ENCODE measurements at places on chromosomes 3 and 15.

GRCh38 chr3:52361898-52362297, 45.8 kb downstream of the DNAH1 start:
- no peak for DNase-seq

DNA sequence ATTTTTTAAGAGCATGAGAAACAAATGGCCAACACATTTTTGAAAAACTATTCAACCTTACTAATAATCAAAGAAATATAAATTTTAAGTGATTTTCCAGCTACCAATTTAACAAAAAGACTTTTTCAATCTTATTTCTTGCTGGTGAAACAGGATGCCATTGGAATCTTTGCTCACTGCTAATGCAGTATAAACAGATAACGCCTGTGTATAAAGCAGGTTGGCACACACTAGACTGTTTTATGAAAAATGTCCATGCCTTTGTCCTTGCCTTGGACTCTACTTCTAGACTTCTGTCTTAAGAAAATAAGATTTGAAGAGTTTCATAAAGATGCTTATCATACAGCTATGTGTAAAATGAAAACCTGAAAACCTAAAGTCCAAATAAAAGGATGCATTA, 5.0 kb upstream of the VGLL4 start:
- DNase-seq: no peak

DNA sequence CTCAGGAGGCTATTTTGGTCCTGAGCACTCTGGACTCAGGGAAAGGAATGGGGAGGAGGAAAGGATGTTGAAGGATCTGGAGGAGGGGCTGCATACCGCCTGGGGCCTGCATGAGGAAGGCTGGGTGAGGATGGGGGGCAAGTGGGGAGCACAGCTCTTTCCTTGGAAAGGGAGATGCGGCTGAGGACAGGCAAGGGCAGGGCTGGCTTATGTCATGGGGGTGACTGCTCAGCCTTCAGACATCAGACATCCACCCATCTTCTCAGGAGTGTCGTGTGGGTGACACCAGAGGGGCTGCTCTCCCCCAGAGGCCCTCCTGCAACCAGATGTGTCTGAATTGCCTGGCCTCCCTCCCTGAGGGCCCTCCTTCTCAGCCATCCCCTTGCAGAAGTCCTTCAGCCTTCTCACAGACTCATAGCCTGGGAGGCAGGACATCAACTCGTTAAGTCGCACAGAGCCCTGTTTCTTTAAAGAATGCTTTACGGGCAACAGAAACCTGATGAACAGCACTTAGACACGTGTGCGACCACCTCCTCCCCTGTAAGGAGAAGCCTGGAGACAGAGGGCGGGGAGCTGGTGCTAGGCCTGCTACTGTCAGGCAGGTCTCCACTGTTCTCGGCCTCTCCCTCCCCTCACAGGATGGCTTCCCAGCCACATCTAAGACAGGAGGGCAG, 252.3 kb downstream of the OCA2 start:
- DNase-seq: no peak

DNA sequence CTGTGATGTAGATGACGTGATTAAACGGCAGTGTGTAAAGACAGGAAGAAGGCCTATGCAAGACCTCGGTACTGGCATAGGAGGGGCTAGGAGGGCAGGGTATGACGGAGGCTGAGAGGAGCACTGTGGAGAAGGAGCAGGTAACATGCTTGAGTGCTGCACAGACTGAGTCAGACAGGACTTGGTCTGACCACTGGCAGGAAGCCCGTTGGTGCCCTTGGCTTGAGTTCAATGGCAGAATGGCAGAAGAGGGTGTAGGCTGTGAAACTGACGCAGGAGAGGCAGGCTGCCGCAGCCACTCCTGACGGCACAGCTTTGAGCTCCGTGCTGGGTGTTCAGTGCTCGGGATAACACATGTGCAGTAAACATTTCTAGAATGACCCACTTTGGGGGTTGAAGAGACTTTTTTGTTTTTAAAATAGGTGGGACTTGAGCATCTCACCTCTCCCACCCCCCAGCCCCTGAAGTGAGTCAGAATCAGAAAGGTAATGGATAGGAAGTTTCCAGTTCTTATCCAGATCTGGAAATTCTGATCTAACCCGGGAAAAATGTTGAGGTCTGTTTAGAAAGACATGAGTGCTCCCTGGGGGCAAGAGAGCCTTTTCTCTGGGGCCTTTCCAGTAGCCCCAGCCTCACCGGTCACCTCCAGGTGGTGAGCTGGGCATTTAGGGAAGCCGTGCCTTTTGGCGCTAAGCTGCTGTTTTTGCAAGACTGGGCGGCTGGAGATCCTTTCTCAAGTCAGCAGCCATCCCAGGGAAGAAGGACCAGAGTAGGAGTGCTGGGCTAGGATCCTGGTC, 126.4 kb downstream of the RPLP1 start:
- DNase-seq: no peak

DNA sequence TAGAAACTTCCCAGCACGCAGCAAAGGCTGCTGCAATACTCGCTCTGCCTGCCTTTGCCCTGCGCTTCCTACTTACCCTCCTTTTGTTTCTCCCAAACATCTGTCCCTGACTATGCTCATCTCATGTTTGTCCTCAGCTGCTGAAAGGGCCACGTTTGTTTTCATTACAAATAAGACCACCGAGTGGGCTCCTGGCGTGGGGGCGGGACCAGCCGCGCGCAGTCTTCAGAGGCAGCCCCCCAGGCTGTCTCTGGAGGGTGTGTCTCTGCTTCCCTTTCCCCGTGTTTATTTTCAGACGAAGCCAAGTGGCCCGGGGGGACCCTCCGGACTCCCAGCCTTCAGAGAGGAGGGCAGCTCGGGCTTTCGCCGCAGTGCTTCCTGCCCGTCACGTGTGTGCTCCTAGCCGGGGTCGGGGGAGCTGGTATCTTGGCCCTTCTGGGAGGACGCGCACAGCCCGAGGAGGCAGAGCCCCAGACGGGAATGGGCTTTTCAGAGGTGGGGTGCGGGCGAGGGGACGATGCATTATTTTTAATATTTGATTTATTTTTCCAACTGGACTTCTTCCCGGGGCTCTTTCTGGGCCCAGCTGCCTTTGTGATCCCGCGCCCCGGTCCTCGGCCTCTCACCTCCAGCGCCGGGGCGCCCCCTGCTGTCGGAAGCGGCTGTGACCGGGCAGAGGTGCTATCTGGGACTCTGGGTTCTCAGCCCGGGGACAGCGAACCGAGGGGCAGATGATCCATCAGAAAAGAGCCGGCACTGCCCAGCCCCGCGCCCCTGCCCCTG, 70.0 kb upstream of the CGNL1 start:
- DNase-seq: no peak

DNA sequence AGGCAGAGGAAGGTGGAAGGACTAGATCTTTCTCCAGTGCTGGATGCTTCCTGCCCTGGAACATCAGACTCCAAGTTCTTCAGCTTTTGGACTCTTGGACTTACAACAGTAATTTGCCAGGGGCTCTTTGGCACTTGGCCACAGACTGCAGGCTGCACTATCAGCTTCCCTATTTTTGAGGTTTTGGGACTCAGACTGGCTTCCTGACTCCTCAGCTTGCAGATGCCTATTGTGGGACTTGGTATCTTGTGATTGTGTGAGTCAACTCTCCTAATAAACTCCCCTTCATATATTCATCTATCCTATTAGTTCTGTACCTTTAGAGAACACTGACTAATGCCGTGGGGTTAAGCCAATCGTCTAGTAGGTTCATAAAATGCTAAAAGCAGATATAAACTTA, 8.8 kb upstream of the B3GNT5 start:
- DNase-seq: no peak

- DNase-seq: no peak
Observed at GRCh38 chr3:23810343-23811184, 4.8 kb downstream of the UBE2E1 start.

GRCh38 chr3:71517271-71517791, 66.2 kb downstream of the FOXP1 start:
- DNase-seq: no peak

DNA sequence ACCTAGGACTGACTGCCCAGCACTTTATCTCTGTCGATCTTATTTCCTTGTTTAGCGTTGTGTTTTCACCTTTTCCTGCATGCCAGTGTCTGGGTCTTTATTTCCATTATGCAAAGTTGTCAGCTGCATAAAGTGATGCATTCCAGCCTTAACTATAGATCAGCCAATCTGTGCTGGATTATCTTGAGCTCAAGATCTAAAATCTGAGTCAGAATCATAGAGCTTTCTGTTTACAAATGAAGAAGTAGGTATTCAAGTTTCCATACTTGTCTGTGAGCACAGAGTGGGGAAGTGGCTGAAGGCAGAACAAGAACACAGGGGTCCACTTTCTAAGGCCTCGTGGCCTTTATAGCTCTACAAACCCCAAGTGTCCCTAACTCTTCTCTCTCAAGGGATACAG, 82.4 kb upstream of the PLCL2 start:
- no peak for DNase-seq

GRCh38 chr3:143241481-143241951, 121.9 kb downstream of the CHST2 start:
- DNase-seq: no peak

DNA sequence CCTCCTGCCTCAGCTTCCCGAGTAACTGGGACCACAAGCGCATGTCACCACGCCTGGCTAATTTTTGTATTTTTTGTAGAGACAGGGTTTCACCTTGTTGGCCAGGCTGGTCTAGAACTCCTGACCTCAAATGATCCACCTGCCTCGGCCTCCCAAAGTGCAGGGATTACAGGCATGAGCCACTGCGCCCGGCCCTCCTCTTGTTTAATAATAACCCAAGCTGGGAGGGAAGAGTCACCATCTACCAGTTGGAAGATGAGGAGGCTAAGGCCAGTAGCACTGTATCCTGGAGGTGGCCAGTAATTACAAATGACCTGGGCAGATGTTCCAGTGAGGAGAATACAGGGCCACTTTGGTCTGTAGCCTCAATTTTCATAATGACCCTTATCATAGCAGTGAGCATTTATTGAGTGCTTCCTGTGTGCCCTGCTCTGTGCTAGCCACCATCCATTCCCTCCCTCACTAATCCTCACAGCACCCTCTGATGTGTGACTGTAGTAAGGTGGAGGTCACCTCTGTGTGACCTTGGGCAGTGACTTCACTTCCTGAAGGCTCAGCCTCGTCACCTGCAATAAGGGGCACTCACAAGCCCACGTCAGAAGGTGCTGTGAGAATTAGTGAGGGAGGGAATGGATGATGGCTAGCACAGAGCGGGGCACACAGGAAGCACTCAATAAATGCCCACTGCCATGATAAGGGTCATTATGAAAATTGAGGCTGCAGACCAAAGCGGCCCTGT, 64.2 kb downstream of the ABTB1 start:
- DNase-seq: no peak

- DNase-seq: no peak
Observed at GRCh38 chr15:72998226-72998625, 54.0 kb upstream of the NEO1 start.

DNA sequence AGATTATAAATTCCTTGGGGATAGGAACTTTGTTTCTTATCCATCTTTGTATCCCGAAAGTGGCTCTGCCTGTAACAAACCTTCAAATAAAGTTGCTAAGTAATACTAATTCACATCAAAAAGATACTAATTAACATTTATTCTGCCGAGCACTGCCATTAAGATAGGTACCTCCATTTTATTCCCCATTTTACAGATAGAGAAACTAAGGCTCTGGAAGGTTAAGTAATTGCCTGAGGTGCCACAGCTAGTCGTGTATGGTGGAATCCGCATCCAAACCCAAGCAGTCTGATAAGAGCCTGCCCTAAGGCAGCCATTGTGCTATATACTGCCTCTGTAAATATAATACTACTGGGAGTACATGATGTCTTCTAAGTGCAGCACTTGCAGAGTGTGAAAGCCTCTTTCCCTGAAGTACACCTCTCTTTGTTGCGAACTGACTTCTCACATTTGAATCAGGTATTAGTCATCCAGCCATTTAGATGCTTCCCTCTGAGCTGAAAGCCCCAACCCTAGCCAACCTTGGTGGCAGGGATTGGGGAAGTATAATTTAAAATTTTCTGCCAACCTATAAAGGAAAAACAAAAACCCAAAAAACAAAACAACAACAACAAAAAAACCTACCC, 78.5 kb upstream of the CHD2 start:
- no peak for DNase-seq

DNA sequence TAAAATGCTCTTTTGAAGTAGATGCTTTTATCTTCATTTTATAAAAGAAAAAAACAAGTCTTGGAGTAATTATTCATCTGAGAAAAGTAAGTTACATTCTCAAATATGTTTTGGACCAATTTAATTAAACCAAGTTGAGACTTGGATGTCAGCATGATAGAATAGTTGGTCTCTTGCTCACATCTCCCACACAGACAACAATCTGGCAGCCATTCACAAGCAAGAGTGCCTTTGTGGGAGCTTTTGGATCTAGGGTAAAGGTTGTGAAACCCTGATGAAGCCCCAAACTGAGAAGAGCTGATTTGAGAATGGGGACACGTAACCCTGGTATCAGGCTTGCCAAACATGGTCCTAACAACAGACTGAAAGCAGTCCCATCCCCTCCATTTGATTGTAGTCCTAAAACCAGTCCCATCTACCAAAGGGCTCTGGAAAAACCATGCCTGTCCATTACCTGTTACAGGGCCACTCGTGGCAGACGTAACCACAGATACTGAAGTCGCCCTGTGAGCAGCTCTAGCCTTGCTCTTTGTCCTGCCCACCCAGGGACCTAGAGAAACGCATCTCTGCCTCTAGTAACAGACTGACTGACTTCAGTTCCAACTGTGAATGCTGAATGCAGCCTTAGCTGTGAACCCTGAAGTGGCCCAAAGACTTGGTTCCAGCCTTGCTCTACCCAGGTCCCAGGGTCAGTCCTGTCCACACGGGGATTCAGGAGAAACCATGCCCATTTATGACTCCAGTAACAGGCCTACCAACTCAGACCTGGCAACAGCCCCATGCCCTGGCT, 145.5 kb upstream of the SYNPR start:
- DNase-seq: no peak

- no peak for DNase-seq
Observed at GRCh38 chr3:151203051-151203420, at the start of gene GPR171. Gene GPR171, minus strand, starts transcription at chr3:151203216. Its CDS starts 3,830 bp downstream, at chr3:151199386.

- DNase-seq: no peak
Observed at GRCh38 chr3:8518138-8518537, 16.5 kb downstream of the LMCD1 start.

- DNase-seq: peak; percentile 71
Observed at GRCh38 chr3:33277193-33277882, at the start of gene FBXL2. Gene FBXL2, plus strand, starts transcription at chr3:33277442. Its CDS starts 71 bp downstream, at chr3:33277513.

DNA sequence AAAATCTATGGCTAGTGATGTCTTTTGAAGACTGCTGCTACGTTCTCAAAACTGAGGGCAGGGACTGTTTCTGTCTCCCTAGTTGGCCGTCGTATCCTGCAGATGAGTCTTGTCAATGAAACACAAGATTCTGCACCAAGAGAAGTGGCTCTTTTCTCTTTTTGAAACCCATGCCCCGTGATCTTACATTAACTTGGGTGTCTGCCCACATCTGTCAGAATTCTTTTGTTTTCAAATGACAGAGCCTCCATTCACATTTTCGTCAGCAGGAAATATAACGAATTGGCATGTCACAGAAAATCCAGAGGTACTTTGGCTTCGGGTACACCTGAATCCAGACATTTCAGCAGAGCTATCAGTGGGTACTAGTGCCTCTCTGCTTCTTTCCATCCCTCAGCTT, 331.3 kb upstream of the PROK2 start:
- DNase-seq: no peak

- no peak for DNase-seq
Observed at GRCh38 chr15:43465100-43465499, 27.9 kb downstream of the TP53BP1 start.

Data from NCI-H1930 (cell line).